Fibroblast of skin of right quadriceps (primary cell): ENCODE measurements at places on chromosomes 13 and 19.

GRCh38 chr19:1000591-1001537, 645 bp downstream of the GRIN3B start:
- DNase-seq, result no peak

DNA sequence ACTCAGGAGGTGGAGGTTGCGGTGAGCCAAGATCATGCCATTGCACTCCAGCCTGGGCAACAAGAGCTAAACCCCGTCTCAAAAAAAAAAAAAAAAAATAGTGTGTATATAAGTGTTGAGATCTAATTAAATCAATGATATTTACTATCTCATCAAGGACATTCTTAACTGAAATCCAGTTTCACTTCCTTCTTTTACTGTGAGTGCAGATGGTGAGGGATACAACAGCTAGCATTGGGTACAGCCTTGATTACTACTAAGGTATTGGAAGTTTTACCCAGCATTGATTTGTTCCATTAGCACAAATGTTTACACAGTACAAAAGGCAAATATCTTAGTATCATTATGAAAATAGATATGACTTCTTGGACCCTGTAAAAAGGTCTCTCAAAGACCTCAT, 546.6 kb downstream of the KCTD12 start:
- DNase-seq, result no peak

- DNase-seq, result no peak
Observed at GRCh38 chr13:44786756-44787155, 202.5 kb downstream of the NUFIP1 start.

GRCh38 chr19:16873594-16873993, 15.2 kb upstream of the F2RL3 start:
- DNase-seq, result no peak

DNA sequence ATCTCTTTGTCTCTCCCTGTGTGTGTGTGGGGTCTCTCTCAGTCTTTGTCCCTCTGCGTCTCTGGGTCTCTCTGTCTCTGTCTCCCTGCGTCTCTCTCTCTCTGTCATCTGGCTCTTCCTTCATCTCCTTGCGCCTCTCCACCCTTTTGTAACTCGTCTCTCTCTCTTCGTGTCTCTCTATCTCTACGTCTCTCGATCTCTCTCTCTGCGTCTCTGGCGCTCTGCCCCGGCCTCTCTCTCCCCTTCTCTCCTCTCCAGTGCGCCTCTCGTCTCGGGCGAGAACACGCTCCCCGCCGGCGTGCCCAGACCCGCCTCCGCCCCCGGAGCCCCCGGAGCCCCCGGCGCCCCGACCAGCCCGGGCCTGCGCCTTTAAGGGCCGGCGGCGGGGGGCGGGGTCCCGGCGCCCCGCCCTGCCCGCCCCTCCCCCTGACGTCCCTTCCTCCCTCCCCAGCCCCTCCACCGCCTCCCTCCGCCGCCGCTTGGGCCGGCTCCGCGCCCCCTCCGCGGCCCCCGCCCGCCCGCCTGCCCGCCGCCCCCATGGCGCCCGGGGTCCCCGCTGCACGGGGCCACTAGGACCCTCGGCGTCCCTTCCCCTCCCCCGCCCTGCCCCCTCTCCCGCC, at the start of gene MARK4:
MARK4 (plus strand) TSS at position 440 of the 620 bp plus-strand sequence. CDS start 318 bp downstream, outside the sequence.
- DNase-seq, result peak; percentile 55

DNA sequence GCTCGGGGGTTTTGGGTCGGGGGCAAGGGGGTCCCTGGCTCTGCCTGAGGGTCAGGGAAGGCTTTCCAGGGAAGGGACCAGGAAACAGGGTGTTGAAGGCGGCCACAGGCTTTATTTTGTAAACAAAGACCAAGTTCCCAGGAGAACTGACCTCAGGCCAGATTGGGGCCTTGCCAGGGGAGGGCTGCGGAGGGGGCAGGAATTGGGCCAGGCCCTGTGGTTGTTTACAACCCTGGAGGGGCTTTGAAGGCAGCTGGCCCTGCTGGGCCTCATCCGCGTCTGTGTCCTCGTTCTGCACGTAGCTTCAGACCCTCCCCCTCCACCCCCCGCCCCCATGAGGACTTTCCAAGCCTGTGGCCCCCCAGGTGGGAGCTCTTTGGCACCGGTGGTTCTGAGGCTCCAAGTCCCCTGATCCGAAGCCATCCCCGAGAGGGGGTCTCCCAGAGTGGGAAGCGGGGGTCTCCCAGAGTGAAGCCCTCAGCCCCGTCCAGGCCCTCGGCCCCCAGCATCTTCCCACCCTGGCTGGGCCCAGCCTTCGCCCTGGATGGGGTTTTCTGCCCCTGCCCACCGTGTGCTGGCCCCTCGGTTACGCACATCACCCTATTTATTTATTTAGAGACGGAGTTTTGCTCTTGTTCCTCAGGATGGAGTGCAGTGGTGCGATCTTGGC, 13.5 kb upstream of the BSG start:
- DNase-seq, result no peak

DNA sequence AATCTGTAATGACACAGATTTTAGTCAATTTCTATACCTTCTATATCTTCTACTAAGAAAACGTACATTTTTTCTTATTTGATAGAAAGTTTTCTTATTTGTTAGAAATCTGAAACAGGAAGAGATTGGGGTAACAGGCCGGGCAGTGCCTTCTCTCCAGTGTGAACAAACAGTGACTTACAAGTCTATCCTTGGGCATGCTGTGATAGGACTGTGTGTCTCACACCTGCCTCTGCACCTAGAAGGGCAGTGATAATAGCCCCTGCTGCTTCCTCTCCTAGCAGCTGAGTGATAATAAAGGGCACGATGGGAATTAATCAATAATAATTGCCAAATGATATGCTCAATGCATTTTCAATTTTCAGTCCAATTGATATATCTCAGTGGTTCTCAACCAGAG, 1.4 kb downstream of the TMEM272 start:
- DNase-seq, result no peak

DNA sequence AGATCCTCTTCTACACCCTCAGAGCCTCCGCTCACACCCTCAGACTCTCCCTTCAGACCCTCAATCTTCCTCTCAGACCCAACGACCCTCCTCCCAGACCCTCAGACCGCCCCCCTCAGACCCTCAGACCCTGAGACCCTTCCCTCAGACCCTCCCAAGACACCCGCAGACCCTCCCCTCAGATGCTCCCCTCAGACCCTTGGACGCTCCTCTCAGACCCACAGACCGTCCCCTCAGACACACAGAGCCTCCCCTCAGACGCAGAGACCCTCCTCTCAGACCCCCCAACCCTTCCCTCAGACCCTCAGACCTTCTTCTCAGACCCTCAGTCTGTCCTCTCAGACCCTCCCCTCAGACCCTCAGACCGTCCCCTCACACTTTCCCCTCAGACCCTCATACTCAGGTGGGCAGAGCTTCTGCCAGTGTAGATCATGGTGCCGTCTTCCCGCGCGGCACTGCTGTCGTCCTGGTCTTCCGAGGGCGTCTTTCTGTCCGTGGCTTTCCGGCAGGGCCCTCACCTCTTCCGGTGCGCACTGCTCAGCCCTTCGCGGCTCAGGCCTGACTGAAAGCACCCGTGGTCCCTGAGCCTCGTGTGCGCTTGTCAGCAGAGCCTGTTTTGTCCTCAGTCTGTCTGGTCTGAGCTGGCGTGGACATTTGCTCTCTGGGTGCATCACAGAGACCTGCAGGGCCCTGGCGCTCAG, 18.9 kb upstream of the TFDP1 start:
- DNase-seq, result no peak

DNA sequence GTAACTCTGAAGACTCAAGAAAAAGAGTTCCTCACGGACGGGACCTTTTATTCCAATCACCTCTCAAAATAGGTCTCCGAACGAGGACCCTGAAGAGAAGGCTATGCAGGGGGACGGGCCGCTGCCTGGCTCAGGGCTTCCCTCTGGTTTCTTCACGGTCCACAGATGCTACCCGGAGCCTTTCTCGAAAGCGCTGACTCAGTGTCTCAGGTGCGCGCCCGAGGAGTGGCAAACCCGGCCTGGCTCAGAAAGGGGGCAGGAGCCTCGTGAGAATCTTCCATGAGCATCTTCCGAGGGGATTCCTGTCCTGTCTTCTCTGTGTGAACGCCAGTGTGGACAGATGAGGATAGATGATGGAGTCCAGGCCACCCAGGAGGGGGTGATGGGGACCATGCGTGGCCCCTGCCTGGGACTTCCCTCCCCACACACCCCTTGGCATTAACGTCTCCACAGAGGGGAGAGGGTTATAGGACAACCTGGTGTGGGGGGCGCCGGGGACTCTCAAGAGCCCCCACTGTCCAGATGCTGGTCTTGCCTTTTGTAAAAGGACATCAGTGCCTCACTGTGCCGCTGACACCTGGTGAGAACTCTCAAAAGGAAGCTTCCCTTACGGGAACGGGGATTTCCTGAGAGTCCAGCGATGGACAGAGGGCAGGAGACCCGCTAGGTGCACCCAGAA, 16.5 kb downstream of the LSM4 start:
- no peak for DNase-seq

DNA sequence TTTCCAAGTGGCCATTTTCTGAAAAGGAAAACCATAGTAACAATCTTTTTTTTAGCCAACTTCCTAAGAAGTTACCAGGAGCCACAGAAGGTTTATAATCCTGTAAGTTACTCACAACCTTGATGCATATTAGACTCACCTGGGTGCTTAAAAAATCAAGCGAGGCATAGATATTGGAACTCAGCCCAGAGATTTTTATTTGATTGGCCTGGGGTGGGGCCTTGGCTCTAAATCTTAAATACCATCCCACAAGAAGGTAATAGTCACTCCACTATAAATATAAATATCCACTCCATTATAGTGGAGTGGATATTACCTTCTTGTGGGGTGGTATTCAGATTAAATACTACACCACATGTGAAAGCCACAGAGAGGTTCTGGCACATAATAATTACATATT, 429.6 kb downstream of the RFC3 start:
- no peak for DNase-seq

DNA sequence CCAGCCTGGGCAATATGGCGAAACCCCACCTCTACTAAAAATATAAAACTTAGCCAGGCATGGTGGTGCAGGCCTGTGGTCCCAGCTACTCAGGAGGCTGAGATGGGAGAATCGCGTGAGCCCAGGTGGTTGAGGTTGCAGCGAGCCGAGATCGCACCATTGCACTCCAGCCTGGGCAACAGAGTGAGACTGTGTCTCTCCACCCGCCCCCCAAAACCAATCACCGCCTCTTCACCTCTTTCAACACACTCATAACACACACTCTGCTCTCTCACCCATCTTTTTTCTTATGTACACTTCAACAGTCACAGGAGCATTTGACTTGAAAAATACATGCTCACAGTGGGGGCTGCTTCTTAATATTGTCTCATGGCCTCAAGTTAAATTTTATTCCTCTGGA, 76.8 kb downstream of the ESD start:
- DNase-seq, result no peak

DNA sequence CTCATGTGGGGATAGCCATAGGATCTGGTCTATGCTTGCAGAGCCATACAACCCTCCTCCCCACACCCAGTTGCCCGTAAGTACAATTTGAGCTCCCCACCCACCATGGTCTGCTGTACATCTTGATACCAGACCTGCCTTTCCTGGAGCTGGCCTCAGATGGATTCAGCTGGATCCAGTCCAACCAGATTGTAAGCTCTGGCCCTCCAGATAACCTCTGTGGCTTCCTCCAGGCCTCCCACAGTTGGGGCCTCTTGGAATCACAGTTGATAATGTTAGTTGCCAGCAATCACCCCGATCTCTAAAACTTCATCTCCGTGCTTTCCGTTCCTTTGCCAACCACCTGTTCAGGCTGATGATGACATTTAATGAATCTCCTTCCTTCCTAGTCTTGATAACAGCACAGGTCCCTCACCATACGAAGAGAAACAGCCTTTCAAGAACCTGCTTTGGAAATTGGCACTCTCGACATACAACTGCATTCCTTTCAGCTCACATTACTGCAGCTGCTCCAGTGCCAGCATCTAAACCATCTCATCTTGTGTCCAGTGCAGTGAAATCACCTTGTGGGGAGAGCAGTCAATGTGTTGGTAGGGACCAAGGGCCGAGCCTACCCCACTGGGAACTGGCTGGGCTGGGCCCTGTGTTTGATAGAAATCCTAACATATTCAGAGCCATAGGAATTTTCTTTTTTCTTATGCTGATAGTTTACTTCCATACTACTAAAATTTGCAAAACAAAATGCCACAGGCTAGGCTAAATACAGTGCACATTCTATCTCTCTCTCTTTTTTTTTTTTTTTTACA, 15.1 kb upstream of the FOXO1 start:
- DNase-seq, result no peak

DNA sequence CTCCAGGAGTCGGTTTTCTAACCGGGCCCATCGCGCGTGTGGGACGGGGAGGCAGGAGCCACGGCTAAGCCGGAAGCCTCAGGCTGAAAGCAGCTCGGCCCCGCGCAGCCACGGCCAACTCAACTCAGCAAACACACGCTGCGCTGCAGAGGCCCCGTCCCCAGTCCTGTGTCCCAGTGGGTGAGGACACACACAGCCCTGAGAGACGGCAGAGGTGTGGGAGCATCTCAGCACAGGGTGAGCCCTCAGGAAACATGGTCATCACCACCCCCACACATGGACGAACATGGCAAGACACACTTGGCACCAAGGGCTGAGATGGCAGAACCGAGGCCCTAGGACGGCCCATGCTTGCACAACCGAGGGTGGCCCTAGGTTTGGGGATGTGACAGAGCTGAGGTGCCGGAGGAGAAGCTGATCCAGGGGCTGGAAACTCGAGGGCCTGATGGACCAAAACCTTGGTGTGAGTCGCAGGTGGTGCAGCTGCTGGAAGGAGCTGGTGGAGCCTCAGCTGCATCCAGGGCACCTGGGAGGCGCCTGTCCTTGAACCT, 29.0 kb upstream of the C13orf46 start:
- DNase-seq, result no peak

- peak; percentile 55 for DNase-seq
Observed at GRCh38 chr19:54266133-54266532, 9.1 kb upstream of the LILRB5 start.
